ENCODE measurements at places on chromosomes 4 and X.

- DNase-seq: no peak
Observed at GRCh38 chrX:35842674-35843073, 44.5 kb downstream of the MAGEB16 start.

DNA sequence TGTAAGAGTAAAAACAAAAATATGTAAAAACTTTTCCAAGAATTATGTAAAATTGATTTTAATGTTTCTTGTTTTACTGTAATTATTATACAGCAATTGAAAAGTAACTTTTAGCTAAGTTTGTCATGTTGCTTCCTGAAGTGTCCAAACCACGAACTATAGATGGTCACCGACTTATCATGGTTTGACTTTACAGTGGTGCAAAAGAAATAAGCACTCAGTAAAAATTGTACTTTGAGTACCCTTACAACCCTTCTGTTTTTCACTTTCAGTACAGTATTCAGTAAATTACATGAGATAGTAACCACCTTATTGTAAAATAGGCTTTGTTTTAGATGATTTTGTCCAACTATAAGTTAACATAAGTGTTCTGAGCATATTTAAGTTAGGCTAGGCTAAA lies 93.8 kb downstream of the SLC10A6 start:
- no peak for DNase-seq

DNA sequence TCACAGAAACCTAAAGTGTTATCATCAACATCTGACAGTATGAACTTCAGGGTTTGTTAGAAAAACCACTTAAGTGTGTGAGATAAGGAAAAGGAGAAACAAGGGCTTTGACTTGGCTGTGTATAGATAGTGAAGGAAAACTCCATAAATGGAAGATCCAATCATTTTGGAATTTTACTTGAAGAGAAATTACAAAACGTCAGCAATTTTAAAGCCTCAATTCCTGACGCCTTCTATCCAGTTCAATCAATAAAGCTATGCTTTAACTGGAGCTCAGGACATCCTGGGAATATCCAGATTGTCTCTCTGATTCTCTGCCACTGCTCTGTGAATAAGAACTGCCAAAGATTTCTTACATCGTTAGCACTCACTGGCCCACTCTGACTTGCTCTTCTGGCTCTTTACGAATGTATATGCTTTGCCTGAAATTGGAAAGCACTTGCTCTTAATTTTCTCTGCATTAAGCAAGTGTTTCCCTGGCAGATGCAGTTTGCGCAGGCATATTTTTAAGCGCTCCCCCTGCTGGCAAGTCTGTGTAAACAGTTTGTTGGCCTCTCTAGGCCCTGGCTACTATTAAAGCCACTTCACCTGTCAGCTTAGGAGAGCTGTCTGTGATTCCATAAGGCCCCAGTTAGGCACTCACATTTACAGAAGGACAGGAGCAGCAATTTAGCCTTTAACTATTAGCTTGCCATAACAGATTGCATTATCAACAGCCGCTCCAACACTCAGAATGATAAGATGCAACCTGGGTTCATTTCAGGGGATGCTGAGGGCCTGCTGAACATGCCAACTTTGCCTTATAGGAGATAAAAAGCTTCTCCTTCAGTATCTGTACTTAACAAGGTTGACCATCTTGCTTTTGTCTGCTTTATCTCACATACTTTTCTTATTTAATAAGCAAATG lies 251.4 kb upstream of the DDX53 start:
- DNase-seq: peak; percentile 46

GRCh38 chr4:83780053-83780733 lies 244.3 kb downstream of the GPAT3 start:
- DNase-seq: no peak

DNA sequence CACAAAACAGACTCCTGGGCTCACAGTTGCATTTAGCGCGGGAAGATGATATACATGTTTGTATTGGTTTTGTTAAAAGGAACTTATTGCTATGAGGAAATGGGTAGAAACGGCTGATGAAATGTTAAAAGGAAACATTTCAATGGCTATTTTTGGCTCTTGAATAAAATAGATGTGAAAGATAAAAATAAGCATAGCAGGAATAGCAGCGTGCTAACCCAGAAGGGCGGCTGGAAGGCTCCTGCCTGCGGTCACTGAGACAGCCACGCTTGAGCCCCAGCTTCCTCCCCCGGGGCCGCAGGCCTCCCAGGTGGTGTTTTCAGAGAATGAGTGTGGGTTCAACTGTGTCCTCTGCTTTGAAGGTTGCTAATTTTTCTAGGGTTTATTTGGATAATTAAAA lies 35.0 kb upstream of the CLCN4 start:
- DNase-seq: no peak

DNA sequence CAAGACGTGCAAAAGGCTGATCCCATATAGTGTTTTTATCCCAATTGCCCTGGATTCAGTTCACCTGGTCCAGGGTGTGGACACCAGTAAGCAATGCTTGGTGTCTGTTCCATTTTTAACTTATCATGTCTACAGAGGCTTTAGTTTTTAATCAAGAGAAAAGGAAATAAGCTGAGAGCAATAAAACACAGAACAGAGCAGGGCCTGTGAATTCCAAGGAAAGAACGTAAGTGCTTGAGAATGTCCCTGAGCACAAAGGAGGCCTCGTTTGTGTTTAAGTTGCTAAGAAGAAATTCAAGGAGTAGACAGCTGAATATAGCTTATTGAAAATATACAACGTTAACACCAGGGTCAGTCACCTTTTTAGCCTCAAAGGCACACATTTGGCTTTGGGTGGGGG lies 191.3 kb downstream of the GPC3 start:
- no peak for DNase-seq

DNA sequence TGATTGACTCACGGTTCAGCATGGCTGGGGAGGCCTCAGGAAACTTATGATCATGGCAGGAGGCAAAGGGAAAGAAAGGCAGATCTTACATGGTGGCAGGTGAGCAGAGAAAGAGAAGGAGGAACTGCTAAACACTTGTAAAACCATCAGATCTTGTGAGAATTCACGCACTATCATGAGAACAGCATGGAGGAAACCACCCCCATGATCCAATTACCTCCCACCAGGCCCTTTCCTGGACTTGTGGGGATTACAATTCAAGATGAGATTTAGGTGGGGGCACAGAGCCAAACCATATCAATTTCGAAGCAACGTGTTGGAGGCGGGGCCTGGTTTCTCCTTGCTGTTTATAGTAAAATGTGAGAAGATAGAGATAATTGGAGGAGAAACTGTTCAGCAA lies 167.4 kb downstream of the GABRB1 start:
- DNase-seq: no peak

DNA sequence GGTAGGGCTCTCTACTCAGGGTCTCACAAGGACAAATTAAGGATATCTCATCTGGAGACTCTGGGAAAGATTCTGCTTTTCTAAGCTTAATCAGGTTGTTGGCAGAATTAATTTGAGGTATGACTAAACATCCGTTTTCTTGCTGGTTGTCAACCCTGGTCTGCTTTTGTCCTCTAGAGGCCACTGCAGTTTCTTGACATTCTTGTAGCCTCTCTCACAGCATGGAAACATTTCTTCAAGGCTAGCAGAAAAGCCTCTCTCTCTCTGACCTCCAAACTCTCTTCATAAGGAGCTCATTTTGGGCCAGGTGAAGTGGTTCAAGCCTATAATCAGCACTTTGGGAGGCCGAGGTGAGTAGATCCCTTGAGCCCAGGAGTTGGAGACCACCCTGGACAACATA lies 749.5 kb upstream of the PCDH7 start:
- DNase-seq: peak; percentile 7

DNA sequence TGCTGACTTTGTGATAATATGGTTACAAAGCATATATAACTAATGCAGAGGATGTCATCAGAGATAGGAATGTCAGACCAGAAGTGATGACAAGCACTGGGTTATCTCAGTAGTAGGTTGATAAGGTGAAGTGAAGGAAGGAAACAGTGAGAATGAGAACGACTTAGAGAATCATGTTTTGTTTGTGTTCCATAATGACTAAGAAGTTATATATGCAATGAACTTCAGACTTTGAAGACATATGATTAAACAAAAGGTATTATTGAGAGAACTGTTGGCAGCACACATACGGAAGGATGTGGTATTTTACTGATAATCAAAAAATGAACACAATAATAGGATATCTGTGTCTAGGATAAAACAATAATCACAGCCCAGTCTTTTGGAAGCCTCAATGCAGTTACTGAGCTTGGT lies 18.3 kb upstream of the HHIP start:
- DNase-seq: peak; percentile 96

- no peak for DNase-seq
Observed at GRCh38 chr4:54473077-54473545, 184.6 kb upstream of the KIT start.

- DNase-seq: peak; percentile 68
Observed at GRCh38 chrX:134936542-134936941, 54.2 kb upstream of the SMIM10 start.

DNA sequence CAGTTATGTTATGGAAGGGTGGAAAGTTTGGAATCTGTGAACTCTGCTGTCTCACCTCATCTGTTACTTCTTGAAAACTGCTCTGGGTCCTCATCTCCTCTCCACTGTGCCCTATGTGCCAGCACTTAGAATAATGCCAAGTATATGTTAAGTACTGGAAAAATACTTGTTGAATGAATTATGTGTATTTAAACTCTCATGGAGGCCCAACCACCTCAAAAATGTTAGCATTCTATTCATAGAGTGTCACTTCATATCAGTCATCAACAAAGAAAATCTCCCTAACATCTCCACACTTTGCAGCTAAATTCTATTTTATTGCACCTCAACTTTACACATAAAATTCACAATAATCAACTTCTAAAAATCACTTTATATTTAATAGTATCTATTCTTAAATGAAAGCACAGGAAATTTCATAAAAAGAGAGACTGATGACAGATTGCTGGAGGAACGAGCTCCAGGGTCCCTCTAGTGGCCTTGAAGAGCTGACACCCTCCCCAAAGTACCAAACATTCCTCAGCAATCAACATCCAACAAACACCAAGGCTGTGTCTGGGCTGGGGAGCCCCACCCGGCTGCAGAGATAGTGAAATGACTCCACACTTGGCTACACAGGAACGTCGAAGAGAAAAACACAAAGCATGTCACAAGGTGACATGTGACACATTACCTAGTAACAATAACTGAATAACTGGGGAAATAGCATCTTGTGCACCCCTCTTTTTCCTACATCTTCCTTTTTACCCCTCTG lies 45.8 kb downstream of the SLC39A8 start:
- DNase-seq: peak; percentile 37

GRCh38 chrX:136210243-136210642 lies 41.0 kb downstream of the MAP7D3 start:
- DNase-seq: no peak

GRCh38 chr4:81504112-81505003 lies 32.7 kb upstream of the RASGEF1B start:
- no peak for DNase-seq

DNA sequence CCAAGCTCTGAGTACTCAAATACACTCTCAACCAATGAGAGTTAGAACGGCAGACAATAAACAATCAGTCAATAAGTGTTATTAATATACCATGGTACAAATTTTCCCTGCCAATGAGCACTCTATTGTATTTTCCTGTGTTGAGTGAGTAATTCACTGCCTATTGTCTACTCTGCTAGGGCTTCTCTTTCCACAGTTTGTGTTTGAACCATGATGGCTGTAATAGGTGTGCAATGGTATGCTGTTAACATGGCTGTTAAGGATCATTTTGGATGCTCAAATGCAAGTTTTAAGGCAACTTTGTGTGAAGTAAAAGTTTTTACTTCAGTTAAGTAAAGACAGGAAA lies 41.2 kb downstream of the RPS6KA3 start:
- peak; percentile 28 for DNase-seq

- no peak for DNase-seq
Observed at GRCh38 chr4:23333946-23334878, 555.6 kb downstream of the PPARGC1A start.

DNA sequence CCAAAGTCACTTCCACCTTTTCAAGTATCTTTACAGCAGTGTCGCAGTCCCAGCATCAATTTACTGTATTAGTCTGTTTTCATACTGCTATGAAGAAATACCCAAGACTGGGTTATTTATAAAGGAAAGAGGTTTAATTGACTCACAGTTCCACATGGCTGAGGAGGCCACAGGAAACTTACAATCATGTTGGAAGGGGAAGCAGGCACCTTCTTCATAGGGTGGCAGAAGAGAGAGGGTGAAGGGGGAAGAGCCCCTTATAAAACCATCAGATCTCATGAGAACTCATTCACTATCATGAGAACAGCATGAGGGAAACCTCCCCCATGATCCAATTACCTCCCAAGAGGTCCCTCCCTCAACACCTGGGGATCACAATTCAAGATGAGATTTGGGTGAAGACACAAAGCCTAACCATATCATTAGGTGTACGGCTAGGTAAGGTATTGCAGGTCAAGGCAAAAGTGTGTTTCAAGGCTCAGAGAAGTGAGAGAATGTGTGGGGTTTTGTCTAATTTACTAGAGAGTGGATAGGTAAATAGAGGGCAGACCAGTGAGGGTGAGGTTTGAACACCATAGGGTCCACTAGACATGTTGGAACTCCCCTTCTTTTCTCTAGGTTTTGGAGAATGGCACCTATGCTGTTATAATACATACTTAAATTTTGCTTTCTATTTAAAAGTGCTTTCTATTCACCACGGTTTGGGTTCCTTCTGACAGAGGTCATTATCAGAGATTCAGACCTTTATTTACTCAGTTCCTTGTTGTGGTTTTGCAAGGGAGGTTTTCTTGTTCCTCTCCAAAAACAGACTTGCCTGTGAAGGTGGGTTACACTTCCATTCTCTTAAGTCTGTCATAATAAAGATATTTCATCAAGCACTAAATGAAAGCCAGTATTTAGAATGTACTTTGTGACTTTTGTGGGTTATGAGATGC lies 186.6 kb downstream of the CPEB2 start:
- no peak for DNase-seq

GRCh38 chrX:95063554-95063953 lies 1389.5 kb downstream of the FAM133A start:
- DNase-seq: no peak

- DNase-seq: no peak
Observed at GRCh38 chr4:36313301-36313700, 31.9 kb downstream of the DTHD1 start.

- no peak for DNase-seq
Observed at GRCh38 chrX:11352296-11352741, 59.1 kb downstream of the AMELX start.

GRCh38 chr4:169621731-169622492 lies 1.5 kb downstream of the CLCN3 start:
- DNase-seq: peak; percentile 81

- no peak for DNase-seq
Observed at GRCh38 chr4:34271479-34272355, 1972.6 kb downstream of the ARAP2 start.

- no peak for DNase-seq
Observed at GRCh38 chr4:89352541-89352940, 44.9 kb upstream of the GPRIN3 start.

DNA sequence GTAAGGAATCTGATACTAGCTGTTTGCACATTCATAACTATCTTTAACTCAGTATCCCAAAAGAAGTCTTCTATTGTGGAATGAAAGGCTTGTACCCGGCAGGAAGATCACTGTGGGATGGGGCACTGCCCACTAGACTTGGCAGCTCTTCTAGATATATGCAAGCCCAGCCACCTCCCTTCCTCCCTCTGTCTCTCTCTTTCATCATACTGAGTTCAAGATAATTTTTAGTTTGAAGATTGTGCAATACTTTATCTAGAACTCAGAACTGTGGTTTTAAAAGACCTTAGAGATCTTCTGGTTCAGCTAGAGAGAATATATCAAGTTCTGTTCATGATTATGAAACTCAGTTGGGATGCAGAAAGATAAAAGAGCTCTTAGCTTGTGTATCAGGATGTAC lies 22.5 kb upstream of the GPR34 start:
- DNase-seq: no peak

- DNase-seq: no peak
Observed at GRCh38 chrX:19775830-19776485, 111.4 kb downstream of the SH3KBP1 start.

GRCh38 chr4:153418121-153418520 lies 48.0 kb upstream of the TMEM131L start:
- no peak for DNase-seq

Data from endothelial cell of umbilical vein (primary cell).